ENCODE measurements at places on chromosomes 4 and X.

- DNase-seq = no peak
These were observed 21.0 kb upstream of the PCYT1B start for GRCh38 chrX:24668111-24668510.

GRCh38 chr4:39637586-39638353, 895 bp downstream of the SMIM14 start:
- peak; percentile 33 for DNase-seq

- no peak for DNase-seq
These were observed 38.9 kb downstream of the CCNQ start for GRCh38 chrX:153560000-153560399.

DNA sequence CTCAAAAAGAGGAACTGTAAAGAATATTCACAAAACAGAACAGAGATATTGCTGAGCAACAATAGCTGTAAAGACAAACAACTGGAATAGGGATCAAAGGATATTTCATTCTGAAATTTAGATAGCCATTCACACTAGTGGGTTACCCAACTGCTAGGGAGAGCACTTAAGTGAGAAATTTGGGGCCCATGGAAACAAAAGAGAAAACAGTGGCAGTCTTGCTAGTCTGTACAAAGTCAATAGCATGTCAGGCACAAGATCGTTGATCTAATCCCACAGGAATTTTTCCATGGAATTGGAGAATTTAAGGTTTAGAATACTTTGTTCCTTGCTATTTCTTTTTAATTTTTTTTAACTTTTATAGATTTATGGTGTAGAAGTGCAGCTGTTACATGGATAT, 467.0 kb downstream of the PCDH18 start:
- no peak for DNase-seq

DNA sequence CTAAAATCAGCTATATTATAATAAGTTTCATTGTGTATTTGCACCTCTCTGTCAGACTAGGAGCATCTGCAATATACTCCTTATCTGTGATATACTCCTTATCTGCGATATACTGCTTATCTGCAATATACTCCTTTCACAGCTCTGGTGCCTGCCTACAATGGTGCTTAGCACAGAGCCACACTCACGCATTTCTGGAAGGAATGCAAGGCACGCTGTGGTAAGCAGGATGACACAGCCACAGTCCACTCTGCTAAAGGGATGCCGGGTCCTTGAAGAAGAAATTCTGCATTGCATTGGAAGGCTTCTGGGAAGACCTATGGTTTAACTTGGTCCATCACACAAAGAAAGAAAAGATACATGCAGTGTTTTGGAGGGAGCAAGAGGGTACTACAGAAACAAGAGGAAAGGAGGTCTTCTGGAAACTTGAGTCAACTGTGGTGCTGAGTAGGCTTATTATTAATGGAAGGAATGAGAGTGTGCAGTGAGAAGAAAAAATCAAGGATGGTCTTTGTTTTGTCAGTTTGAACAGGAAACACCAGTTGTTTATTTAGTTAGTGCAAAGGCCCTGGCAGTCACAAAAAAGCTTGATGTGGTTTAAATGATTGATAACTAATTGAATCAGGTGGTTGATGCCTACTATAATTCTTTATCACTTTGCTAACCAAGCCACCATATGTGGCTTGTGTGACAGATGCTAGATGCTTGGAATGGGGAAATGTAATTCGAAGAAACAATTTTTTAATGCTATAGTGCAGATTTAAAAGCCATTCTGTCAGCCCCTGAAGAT, 342.3 kb downstream of the GRXCR1 start:
- no peak for DNase-seq

GRCh38 chrX:29237972-29238371, 650.7 kb downstream of the IL1RAPL1 start:
- no peak for DNase-seq

DNA sequence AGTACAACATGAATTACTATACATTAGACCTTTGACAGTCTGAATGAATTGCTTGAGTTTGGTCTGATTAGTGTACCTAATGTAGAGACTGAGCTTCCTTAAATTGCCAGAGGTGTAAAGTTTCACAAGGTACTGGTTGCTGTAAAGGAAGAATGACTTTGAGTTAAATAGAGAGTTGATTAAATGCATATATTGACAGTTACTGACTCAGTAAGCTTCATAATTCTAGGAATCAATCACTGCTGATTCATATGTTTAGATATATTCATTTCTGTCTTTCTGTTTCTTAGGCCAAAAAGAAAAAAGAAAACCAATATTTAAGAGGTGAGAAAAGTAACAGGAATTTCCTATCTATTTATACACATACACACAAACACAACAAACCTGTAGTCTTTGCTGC, 16.2 kb upstream of the ART3 start:
- DNase-seq = no peak
